ENCODE measurements at places on chromosomes 5 and 9.

DNA sequence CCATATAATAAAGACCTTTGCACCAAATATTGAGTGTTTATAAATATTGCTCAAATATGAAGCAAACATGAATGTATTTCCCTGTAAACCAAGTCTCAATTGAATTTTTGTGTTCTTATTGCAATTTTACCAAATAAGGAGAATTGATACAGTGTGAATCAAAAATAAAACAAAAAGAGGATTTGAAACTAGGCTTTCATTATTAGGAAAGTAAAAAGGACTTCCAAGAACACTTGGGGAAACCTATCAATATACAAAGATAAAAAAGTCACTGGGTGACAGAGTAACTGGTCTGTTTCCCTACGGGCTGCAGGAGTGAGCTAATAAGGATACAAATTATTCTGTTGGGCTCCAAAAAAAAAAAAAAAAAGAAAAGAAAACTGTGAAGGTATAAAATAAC lies 44.8 kb upstream of the SNX2 start:
- DNase-seq = no peak

GRCh38 chr9:272251-273213 lies 57.9 kb downstream of the DOCK8 start:
- no peak for DNase-seq

DNA sequence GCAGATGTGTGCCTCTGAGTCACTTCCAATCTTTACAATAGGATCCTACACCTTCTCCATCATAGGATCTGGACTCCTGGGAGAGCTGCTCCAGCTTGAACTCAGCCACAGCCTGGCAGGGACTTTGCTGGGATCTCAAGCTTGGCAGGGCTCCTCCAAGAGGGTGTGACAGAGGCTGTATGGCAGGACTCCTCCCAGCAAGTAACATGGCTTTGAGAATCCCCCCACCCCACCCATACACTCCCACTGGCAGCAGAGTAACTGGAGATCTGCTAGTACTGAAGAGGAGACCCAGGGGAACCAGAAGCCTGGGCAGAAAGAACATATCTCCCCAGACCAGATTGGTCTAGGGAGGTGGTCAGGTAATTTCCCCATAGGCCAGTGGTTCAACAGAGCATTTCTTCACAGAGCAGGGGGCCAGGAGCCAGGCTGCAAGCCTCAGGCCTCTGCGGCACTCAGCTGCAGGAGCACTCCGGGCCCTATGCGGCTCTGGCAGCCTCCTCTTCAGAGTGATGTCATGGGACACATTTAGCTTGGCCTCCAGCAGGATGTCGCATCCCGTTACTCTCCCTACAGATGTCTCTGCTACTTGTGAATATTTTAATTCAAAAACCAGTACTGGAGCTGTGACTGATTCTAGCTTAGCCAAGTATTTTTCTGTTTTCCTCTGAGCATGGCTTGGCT lies 1.7 kb upstream of the ACSL6 start:
- no peak for DNase-seq

DNA sequence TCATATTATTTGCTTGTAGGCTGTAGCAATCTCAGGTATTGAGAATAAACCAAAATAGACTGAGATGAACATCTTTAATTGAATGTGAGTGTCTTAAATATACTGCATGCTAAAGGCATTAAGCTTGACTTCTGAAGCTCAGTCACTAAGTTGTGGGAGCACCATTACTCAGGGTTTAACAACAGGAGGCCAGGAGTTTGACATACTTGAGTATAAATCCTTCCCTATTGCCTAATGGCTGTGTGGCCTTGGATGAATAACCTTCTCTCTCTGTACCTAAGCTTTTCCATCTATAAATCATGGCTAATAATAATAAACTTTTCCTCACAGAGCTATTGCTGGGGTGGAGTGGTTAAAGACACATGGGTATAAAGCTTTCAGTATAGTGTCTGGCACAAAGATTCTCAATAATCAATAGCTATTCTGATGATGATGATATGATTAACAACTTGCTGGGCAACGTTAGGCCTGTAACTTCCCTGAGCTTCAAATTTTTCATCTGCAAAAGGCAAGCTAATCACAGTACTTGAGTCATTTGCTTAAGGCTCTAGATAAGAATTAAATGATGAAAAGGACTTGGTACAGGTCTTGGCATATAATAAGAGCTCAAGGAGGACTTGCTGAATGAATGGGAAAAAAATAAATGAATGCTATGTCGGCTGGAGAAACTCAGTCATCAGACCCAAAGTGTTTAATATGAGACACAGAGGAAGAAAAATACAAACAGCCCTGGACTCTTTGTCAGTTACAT lies 174.0 kb upstream of the IL12B start:
- DNase-seq = no peak

DNA sequence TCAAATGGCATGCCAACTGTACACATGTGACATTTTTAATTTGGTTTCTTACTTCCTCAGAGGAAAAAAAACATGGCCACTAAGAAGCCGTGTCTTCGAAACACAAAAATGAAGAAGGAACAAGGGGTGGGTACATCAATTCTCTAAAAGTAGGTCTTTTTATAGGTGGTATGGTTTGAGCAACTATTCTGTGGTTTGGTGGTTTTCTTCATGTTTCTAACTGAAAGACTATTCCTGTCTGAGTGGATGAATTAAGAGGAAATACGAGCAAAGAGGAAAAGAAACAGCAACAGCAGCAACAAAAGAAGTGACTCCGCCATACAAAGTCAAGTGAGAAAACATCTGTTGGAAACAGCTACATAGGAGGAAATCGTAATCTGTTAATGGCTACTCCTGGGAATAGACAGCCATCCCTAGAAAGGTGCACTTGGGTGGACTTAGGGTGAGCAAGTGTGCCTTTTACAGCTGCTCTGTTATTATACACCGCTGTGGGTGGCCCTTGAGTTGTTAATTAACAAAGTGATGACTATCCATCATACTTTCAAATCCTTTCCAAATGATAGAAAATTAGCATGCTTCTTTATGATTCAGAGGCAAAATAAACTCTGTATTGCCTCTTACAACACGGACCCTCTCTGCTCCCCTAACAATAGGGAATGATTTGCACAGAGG lies 575.8 kb downstream of the TLE1 start:
- no peak for DNase-seq

DNA sequence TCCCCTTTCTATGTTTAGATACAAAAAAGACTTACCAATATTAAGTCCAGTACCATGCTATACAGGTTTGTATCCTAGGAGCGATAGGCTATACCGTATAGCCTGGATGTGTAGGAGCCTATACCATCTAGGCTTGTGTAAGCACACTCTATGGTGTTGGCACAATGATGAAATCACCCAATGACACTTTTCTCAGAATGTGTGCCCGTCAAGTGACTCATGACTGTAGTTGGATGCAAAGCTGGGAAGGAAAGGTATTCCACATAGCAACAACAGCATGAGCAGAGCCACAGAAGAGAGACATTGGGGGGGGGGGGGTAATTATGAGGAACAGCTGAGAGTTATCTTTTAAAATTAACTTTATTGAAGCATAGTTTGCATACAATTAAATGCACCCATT lies 63.2 kb downstream of the TTLL11 start:
- DNase-seq = no peak

- DNase-seq = no peak
Measured at GRCh38 chr9:22649384-22649783, 202.8 kb downstream of the DMRTA1 start.

- no peak for DNase-seq
Measured at GRCh38 chr9:118059484-118060278, 355.5 kb downstream of the TLR4 start.

DNA sequence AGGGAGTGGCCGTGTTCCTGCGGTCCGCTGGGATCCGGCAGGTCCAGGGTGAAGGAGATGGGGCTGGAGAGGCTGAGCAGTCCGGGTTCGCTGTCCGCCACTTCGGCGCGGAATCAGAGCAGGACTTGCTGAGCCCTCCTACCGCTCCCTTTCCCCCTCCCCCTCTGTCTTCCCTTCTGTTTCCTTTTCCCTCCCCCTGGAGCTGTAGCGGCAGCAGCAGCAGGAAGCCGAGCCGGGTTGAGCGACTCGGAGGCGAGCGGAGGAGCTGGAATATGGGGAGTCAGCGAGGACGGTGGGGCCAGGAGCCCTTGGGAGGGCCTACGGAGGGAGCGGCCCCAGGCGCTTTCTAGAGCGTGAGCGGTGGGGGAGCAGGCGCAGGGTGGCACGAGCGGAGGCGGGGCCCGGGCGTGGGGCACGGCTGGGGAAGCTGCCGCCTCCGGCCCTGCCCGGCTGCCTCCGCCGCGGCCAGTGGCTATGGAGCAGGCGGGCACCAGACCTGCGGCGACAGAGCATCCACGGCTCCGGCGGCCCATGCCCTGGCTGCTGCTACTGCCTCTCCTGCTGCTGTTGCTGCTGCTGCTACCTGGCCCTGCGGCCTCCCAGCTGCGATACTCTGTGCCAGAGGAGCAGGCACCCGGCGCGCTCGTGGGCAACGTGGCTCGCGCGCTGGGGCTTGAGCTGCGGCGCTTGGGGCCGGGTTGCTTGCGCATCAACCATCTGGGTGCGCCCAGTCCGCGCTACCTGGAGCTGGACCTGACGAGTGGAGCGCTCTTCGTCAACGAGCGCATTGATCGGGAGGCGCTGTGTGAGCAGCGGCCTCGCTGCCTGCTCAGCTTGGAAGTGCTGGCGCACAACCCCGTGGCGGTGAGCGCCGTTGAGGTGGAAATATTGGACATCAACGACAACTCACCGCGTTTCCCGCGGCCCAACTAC lies at the start of gene PCDHAC2:
Gene PCDHAC2 (plus strand): TSS at position 184 of the 933 bp plus-strand sequence. CDS start 291 bp downstream, at position 475.
- no peak for DNase-seq

DNA sequence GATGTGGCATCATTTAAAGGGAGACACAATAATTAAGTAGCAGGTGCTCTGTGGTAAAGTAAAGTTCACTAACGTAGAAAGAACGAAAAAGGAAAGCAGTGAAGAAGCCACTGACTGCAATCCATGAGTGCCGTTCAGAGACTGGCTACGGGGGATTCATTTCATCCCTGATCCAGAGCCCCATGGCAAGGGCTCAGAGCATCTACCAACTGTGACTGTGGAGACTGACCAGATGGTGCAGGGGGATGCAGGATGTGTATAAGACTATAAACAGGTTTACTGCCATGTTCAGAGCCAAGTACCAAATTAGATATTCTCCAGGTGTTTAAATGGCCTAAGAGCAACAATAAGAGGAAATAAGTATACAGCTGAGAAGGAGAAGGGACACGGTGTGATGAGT lies 47.7 kb downstream of the MARCHF11 start:
- DNase-seq = no peak

GRCh38 chr5:65816729-65817128 lies 94.7 kb downstream of the NLN start:
- no peak for DNase-seq

DNA sequence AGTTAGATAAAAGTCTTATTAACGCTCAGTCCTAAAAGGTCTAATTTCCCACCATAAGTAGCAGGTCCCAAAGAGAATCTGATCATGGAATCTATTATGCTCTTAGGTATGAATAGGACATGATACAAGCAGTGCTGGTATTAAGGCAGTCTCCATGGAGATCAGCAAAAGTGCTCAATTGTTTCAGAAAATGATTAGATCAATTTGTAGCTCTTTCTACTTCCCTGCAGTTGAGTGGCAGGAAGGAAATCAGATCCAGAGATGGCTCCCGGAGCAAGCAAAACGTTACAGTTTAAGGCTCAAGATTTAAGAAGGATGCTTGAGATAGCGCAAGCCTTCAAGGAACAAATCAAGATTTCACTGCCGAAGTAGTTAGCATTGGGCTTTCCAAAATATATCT lies 205.7 kb downstream of the DRD1 start:
- no peak for DNase-seq

- no peak for DNase-seq
Measured at GRCh38 chr5:171272996-171273970, 35.8 kb upstream of the TLX3 start.

DNA sequence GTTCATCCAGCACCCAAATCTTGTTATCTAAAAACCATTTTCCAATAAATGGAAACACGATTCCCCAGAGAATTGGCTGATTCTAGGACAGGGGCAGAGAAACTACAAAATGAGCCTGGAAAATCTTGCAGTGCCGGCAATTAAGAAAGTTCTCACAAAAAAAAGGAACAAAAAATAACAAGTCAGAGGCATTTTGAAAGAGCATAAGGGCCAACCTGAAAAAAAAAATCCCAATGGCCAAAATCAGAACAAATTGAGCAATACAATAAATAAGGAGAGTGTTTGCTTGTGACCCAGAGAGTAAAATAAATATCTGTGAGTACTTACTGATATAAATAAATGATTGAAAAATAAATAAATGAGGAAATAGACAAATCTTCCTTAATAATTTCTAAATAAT lies 55.1 kb upstream of the S1PR3 start:
- DNase-seq = no peak

DNA sequence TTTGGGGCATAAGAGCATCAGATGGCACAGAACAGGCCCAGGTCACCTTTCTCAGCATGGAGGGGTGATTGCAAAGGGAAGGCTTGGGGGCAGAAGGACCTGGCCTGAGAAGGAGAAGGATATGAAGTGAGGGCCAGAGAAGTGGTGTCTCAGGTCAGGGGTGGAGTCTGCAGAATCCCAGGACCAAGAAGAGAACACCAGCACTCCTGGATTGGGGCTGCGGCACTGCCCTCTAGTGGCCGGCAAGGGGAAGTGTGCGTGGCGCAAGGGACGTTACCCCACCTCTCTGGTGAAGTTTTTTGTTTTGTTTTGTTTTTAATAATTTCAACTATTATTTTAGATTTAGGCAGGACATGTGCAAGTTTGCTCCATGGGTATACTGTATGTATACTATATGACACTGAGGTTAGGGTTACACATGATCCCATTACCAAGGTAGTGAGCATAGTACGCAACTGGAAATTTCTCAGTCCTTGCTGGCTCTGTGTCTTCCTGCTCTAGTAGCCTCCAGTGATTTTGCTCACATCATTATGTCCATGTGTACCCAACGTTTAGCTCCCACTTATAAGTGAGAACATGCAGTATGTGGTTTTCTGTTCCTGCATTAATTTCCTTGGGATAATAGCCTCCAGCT lies 1548.6 kb downstream of the EFNA5 start:
- DNase-seq = no peak

- no peak for DNase-seq
Measured at GRCh38 chr5:160169326-160169725, 50.1 kb upstream of the PWWP2A start.

GRCh38 chr5:178247481-178248456 lies 15.2 kb upstream of the PHYKPL start:
- DNase-seq = no peak

DNA sequence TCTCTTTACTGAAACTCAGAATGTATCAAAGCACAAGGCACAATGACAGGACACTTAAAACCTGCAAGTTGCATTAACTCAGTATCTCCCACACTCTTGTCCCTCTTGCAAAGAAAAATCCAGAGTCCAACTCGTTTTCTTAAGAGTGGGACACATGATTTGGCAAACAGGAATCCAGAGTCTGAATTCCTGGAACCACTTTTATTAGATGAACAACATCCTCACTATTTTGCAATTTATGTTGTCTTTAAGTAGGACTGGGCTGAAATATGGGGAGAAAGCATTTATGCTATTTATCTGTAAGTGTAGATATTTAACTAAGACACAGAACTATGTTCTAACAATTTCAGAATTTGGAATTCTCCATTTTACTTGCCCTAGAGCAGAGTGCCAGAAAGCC lies 69.1 kb downstream of the ABCA1 start:
- DNase-seq = no peak
